Activated CD4-positive, alpha-beta memory T cell treated with anti-CD3 and anti-CD28 coated beads, Interleukin-2, amount 10 ng/mL, durations not matched to agents 7 days and 5 days (primary cell): ENCODE measurements at places on chromosomes 2 and 18. TPM values are rescaled to one million over a fixed set of nuclear protein-coding genes. Genes with fewer than 3 reads are reported as not detected.

- no peaks in the 10 kb centered on the region for H3K4me1 ChIP-seq
- peaks cover 9% of the 10 kb centered on the region for H3K36me3 ChIP-seq
- no peak overlapping the region for H3K4me3 ChIP-seq
- no peak for DNase-seq
These were observed 56.1 kb downstream of the FARP2 start for GRCh38 chr2:241412144-241412543.

DNA sequence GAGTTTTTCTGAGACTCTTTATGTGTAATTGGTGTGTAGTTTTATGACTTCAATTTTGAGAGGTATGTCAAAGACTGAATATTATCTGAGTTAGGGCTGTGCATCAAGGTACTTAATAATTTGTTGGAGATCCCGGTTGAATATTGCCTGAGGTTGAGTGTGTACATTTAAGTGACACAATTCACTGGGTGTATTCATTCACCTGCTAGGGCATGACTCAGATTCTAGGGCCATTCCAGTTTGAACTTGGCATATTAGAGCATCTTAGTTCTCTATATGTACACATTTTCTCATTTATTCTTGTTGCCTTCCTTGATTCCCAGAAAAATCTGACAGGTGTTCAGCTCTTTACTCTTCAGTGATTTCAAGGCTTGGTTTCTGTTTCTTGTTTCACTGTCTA is 12.5 kb downstream of the MAP4K4 start:
- peaks cover 59% of the 10 kb centered on the region for H3K4me1 ChIP-seq
- H3K4me3 ChIP-seq, result no peak overlapping the region
- H3K27me3 ChIP-seq, result no peaks in the 10 kb centered on the region
- no peak for DNase-seq

Gene ABCA12
- not detected for total RNA-seq

- H3K36me3 ChIP-seq, result no peaks in the 10 kb centered on the region
- H3K27ac ChIP-seq, result no peak overlapping the region
- H3K4me1 ChIP-seq, result no peaks in the 10 kb centered on the region
- no peak for DNase-seq
These were observed 585 bp downstream of the ABCA12 start for GRCh38 chr2:215137741-215138340.

- peak; percentile 11 for DNase-seq
- no peaks in the 10 kb centered on the region for H3K36me3 ChIP-seq
- H3K4me3 ChIP-seq, result no peak overlapping the region
- no peak overlapping the region for H3K27ac ChIP-seq
- no peaks in the 10 kb centered on the region for H3K4me1 ChIP-seq
These were observed 57.6 kb downstream of the ATOH8 start for GRCh38 chr2:85811180-85812093.

- peaks cover 44% of the 10 kb centered on the region for H3K4me1 ChIP-seq
- no peak for DNase-seq
- no peak overlapping the region for H3K4me3 ChIP-seq
- no peak overlapping the region for H3K27ac ChIP-seq
- peaks cover 2% of the 10 kb centered on the region for H3K27me3 ChIP-seq
These were observed 23.8 kb upstream of the SLC20A1 start for GRCh38 chr2:112621790-112622527.

DNA sequence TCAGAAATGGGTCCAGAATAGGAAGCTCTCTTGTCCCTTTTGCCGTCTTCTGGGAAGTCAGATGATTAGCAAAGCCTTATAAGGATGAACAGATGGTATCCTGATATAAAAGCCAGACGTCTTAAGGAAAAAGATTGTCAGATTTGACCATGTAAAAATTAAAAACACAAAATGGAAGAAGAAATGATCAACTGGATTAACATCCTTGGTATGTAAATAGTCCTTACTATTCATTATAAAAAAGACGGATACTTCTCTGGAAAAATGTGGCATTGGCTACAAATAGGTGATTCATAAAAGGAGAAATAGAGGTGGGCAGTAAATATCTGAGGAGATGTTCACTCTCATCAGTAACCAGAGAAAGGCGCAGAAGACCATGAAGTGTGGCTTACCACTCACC is 33.7 kb upstream of the SCLY start:
- H3K27ac ChIP-seq, result no peak overlapping the region
- H3K4me1 ChIP-seq, result peaks cover 13% of the 10 kb centered on the region
- H3K27me3 ChIP-seq, result no peaks in the 10 kb centered on the region
- H3K4me3 ChIP-seq, result no peak overlapping the region

- H3K36me3 ChIP-seq, result no peaks in the 10 kb centered on the region
- no peak overlapping the region for H3K27ac ChIP-seq
- no peaks in the 10 kb centered on the region for H3K4me1 ChIP-seq
- no peaks in the 10 kb centered on the region for H3K27me3 ChIP-seq
These were observed 253.8 kb upstream of the MMADHC start for GRCh38 chr2:149841396-149841795.

Gene DIS3L2
- 30.6 TPM for total RNA-seq

DNA sequence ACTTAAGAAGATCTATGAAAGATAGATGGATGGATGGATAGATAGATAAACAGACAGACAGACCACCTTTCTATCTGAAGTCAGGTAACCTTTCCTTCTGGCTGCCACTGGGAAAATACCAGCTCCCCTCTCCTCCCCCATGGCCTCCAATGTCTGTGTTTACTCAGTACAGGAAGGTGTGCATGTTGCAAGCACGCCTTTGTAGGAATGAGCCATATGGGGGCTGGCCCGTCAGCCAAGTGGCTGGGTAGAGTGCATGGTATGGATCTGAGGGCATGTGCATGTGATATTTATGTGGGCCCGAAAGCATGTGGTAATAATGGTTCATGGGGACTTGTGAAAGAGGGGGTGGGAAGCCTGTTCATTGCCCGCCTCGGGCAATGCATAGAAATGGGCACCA is 109.2 kb upstream of the FZD7 start:
- no peaks in the 10 kb centered on the region for H3K36me3 ChIP-seq
- no peak overlapping the region for H3K27ac ChIP-seq
- no peak overlapping the region for H3K4me3 ChIP-seq
- no peaks in the 10 kb centered on the region for H3K4me1 ChIP-seq
- DNase-seq, result no peak
